ENCODE measurements at places on chromosomes 16 and 17. TPM values are rescaled to one million over a fixed set of nuclear protein-coding genes. Genes with fewer than 3 reads are reported as not detected.

SMIM5 gene
- polyA plus RNA-seq = 1.8 TPM

FZD2 gene
- 30.5 TPM for polyA plus RNA-seq

HAS3 gene
- 160 TPM for polyA plus RNA-seq

KRT36 gene
- not detected for polyA plus RNA-seq

MPV17L gene
- 7.0 TPM for polyA plus RNA-seq

NACA2 gene
- polyA plus RNA-seq = 6.4 TPM

CA10 gene
- not detected for polyA plus RNA-seq
